ENCODE measurements at places on chromosomes 7 and 10.

- no peak for DNase-seq
These were observed 41.3 kb downstream of the WNT2 start for GRCh38 chr7:117281562-117281961.

- peak; percentile 65 for DNase-seq
These were observed 101.1 kb upstream of the ABCB5 start for GRCh38 chr7:20514364-20514763.

- DNase-seq = no peak
These were observed 139.9 kb downstream of the SKIDA1 start for GRCh38 chr10:21385536-21385935.

GRCh38 chr10:49162761-49163310 lies 25.4 kb downstream of the TMEM273 start:
- DNase-seq = no peak

- no peak for DNase-seq
These were observed 42.7 kb downstream of the CACUL1 start for GRCh38 chr10:118712080-118712479.

DNA sequence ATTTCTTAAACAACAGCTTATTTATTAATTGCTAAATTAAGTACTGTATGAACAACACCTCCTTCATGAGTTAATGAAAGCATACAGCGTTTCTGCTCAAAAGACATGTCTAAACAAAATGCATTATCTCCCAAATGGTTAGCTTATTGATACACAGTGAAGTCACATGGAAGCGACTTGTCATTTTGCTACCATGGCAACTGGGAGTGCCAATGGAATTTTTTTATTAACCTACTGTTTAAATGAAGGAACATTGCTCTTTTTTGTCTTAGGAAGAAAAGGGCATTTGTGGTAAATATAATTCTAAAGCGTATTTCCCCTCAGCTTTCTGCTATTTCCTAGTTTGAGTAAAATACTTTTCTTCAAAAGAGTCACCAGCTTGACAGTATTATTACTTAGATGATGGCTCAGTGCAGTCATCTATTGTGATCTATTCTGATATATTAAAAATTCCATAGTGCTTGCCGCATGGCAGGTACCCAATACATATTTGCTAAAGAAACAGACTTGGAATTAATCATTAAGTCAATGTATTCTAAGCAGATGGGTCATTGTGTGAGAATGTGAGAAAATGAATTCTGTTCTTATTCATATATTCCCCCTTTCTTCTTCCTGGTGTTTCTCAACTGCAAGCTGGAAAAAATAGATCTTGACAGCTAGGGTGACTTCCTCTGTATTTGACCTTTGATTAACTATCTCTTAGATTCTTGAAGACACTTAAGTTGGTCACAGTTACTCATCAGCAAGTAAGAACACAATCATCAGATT lies 818.3 kb downstream of the MAGI2 start:
- DNase-seq = no peak

GRCh38 chr7:67625257-67625737 lies 628.7 kb downstream of the TYW1 start:
- DNase-seq = peak; percentile 55

DNA sequence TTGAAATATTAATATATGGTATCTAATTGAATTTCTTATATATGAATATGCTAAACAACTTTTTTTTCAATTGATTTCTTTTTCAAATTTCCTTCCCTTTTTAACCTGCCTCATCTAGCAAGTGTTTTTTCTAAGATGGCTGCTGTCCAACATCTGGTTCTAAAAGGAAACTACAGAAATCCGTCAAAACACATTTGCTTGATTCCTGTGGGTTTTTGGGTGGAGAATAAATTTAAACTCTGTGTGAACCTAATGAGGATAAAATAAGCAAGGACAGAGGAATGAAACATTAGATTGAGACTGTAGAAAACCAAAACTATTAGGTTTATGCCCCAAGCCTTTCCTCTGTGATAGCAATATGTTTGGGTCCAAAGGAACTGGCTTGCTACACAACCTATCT lies 75.5 kb upstream of the STARD3NL start:
- no peak for DNase-seq

- DNase-seq = no peak
These were observed 244.2 kb upstream of the YAE1 start for GRCh38 chr7:39321909-39322498.

GRCh38 chr10:27192284-27192683 lies 37.1 kb downstream of the MASTL start:
- DNase-seq = no peak

DNA sequence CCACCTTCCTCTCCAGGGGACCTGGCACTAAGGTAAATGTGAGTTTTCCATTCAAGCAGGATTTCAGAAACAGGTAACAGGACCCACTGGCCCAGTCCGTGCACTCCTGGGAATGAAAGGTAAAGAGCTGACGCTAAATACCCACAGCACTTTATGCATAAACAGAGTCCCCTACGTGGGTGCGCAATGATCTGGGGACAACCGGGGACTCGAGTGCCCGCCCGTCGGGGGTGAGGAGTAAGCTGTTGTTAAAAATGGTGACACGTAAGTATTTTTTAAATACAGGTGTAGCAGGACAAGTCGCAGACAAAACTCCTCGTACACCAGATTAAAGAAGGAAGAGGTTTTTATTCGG lies 47.2 kb upstream of the PPP2R2D start:
- DNase-seq = no peak

DNA sequence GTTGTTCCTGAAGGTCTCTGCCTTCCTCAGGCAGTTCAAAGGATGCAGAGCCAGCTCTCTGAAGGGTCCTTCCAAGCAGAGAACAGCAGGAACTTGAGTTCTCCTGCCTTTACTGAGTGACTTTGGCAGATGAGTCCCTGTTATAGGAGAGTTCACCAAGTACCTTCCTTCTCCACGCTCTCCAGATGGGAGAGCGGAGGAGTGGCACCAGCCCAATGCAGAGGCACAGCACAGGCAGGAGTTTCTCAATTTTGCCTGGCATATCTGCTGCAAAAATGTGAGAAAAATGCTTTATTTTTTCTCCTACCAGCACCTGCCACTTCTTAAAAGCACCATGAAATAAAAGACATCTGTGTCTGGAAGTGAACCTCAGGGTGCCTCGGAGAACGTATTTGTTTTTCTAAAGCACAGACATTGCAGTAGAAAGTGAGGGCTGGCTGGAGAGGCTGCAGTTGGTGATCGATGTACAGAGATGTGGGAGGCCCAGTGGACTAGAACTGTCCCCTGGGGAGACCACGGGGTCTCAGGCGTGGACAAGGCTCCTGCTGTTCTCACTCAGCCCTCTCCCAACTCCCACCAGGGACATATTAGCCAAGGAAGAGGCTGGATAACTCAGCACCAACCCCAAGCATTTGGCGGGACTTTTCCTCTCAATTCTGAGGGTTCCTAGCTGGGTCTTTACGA lies 174.5 kb downstream of the WDR37 start:
- DNase-seq = no peak

GRCh38 chr7:115516341-115516740 lies 514.2 kb downstream of the TFEC start:
- DNase-seq = no peak

- DNase-seq = no peak
These were observed 2.2 kb downstream of the MAP3K8 start for GRCh38 chr10:30436191-30436611.

DNA sequence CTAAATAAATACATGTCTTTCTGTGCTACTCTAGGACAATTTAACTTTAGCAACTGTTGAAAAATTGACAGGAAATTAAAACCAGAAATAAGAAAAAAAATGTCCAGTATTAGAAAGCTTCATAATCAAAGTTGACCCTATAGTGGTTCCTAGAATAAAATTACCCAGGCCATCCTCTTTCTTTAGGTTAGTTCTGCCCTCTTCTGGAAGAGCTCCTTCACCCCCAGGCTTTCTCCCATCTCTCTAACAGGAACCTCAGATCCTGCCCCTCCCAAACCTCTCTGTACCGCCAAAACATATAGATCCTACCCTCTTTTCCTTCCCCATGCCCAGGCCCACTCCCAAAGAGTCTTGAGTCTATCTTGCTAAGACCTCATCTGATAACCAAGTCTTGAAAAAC lies 159.4 kb upstream of the CDK1 start:
- DNase-seq = no peak

- DNase-seq = no peak
These were observed 20.7 kb downstream of the FGFR2 start for GRCh38 chr10:121577568-121577967.

DNA sequence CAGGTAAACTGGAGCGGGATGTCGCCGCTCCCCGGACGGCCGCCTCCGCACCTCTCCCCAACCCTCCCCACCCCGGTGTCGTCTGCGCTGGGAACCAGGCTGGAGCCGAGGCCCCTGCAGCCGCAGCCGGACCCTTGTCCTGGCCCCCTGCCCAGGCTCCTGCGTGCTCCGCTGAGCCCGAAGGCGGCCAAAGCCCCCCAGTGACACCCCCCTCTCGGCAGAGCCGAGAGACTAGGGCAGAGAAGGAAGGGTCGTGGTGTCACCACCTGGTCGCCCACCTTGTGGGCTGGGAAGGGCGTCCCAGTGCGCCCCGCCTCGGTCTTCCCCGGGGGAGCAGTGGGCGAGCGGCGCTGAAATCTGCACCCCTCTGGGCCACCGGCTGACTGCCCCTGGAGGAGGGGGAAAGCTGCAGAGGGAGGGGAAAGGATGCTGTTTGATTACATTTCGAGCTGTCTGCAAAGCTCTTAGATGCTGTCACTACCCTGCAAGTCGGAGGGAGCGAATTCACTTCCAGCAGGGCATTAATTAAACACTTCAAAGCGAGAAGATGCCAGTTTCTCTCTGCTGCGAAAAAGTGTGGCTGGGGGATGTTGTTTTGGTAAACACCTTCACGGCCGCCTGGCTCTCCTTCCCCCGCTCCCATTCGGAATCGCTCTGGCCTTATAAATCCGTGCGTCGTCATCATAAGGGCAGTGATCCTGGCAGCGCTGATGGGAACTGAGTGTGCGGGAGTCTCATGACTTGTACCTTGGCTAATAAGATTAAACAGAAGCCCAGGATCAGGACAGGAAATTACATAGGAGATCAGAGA lies 622 bp downstream of the DYNC1I1 start:
- no peak for DNase-seq

DNA sequence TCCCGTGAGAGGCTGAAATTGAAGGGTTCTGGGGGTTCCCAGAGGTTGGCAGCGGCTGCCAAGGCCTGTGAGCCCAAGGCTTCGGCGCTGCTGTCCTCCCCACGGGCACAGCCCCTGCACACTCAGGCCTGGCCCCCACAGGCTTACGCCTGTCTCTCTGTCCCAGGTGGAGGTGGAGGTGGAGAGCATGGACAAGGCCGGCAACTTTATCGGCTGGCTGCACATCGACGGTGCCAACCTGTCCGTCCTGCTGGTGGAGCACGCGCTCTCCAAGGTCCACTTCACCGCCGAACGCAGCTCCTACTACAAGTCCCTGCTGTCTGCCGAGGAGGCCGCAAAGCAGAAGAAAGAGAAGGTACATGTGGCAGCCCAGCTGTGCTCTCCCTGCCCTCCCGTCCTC lies 43.1 kb upstream of the LRRC4 start:
- no peak for DNase-seq

- DNase-seq = no peak
These were observed 149.0 kb upstream of the TMEM106B start for GRCh38 chr7:12062062-12062461.

GRCh38 chr10:118522791-118523498 lies 72.5 kb downstream of the PRLHR start:
- peak; percentile 80 for DNase-seq

DNA sequence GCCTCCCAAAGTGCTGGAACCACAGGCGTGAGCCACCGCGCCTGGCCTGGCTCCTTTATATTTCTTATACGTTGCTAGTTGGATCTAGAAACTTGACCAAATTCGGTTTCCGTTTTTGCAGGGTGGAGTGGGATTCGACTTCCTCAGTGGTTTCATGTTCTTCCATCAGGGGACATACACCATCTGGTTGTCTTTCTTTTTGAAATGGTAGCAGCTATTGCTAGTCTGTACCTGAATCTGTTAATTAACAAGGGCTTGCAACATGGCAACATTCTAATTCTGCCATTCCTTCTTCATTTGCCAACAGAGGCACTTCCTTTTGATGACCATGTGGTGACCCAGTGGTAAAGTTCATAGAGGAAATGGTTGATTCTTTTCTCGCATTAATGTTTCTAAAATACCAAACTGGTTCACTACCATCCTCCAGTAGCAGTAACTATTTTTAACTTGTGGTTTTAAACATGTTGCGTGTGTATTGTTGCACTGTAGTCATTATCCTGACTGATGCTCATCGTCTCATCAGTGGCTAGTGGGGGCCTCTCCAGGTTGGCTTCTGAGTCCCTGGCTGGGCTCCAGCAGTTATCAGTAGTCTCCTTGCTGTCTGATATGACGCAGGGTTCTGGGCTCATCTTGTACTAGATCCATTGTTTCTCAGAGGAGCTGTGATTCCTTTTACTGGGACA lies 159.2 kb downstream of the RGS10 start:
- DNase-seq = no peak

DNA sequence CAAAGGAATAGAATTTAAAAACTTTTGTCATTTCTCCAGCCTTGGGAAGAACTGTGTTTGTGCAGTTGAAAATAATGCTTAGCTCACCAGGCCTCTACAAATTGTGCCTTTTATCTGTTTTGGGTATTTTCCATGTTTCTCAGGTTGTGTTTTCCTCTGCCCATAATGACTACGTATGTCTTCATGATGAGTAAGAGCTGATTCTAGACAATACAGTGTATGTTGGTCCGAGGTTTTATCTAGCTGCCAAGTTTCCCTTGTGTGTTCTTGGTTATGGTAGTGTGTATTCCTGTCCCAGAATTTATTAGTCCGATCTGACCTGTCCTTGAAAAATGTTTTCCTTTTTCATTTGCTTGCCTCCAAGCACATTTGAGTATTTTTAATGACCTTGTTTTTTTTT lies 83.7 kb upstream of the GLCCI1 start:
- DNase-seq = no peak

DNA sequence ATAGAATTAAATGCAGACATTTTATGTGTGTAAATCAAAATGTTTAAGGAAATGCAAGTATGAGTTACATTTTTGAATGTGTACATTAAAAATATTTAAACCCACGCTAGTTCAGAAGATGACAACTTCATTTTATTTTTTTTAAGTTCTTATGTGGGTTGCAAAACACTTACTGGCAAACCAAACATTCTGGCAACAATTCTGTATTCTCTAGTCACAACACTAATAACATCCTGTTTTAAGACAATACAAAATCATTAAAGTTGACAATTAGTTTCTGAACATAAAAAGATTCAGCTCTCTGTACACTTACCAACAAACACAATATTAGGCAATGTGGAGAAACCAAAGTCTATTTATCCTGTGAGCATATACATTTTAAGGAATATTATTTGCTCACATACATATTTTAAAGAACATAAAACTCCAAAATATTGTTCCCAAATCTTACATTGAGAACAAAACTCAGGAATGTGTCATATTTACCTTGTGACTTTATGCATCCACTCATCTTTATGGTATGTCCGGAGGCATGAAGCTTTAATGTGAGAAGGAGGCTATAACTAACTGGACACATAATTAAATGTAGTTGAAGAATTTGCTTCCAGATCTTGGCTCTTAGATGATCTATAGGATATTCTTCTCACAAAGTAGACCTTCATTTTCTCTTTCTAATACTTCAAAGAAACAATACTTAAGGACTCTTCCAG lies 134.7 kb downstream of the DGKB start:
- no peak for DNase-seq

DNA sequence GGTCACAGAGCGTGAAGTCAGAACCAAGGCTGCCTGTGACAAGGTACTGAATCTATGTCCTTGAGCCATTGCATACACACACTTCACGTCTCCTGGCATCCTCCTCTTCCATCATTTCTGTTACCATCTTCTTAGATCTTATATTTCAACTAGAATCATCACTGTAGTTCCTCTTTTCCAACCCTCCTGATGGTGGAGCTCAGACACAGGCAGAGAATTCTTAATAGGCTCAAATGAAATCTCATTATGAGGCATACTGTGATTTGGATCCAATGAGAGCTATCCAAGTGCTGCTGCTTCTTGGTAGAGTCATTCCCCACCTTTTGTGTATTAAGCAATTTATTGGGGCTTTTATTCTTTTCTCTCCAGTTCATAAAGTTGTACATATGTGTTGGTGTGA lies 113.2 kb downstream of the CALCR start:
- DNase-seq = no peak

Measured in RWPE2 (cell line).